ENCODE measurements at places on chromosomes 3 and 15. TPM values are rescaled to one million over a fixed set of nuclear protein-coding genes. Genes with fewer than 3 reads are reported as not detected.
A peak's percentile ranks its signal among the peaks of the same experiment; 100 is the strongest.

DNA sequence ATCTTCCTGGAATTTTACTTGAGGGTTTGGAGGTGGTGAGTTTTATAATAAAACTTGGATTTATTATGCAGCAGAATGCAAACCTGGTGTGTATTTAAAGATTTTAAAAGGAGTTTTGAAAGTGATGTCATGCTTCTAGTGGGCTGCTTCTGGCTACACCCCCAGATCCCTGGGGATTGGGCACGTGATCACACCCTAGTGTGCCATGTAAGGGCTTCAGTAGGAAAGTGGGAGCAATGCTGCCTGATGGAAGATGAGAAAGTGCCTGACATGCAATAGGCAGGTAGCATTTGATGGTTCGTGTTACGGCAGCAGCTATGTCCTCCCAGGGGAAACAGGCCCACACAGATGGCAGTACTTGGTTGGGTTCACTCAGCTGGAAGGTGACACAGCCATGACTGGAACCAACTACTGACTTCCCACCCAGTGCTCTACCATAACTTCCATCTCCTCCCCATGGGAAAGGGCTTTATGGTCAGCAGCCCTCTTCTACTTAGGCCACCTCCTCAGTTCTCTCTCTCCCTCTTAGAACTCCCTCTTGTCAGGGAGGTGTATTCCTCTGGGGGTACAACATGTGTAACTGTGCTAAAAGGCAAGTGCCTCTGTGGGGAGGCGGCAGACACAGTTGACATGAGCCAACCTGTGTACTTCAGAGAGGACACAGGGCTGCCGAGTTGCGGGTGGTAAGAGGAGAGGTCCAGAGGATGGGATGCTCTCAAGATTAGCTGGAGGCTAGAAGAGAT is 5.6 kb downstream of the ITPKA start:
- H3K4me3 ChIP-seq: no peak overlapping the region
- DNase-seq: no peak
- H3K4me1 ChIP-seq: peaks cover 5% of the 10 kb centered on the region
- H3K27ac ChIP-seq: no peak overlapping the region
- no peaks in the 10 kb centered on the region for H3K36me3 ChIP-seq

Gene XCR1
- not detected for total RNA-seq

Gene RAF1
- 123 TPM for total RNA-seq

GRCh38 chr15:42373274-42373673 is 14.0 kb downstream of the CAPN3 start:
- no peak for DNase-seq
- no peaks in the 10 kb centered on the region for H3K36me3 ChIP-seq
- H3K27me3 ChIP-seq: no peaks in the 10 kb centered on the region
- H3K4me1 ChIP-seq: no peaks in the 10 kb centered on the region
- no peak overlapping the region for H3K4me3 ChIP-seq

Gene TARS3
- 18.1 TPM for total RNA-seq

DNA sequence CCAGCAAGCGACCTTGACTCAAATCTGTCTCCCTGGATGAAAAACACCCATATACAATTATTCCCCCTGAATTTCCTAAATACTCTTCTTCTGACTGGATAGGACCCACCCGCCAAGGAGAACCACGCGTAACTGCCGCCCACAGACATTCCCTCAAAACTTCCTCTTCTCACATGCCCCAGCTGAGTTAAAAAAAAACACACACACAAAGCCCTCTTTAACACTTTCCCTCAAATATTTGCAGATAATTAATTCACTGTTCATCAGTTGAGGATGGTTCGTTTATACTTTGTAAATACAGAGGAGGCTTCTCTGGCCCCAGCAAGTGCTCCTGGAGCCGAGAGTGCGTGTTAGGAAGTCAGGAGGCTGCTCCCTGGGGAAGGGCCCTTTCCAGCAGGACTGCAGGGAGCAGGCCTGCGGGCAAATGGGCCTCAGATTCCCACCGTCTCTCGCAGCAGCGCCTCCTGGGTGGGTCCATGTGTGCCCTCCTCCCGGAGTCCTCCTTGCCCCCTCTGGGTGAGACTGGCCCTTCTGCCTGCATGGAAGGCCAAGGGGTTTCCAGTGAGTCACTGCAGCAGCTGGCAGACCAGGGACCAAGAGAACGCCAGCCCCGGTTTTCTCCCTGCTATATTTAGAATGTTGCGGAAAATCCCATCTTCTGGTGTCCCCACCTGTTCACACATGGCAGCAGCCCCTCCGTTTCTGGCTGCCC is 46.8 kb downstream of the MGLL start:
- peaks cover 49% of the 10 kb centered on the region for H3K4me1 ChIP-seq
- peaks cover 4% of the 10 kb centered on the region for H3K36me3 ChIP-seq
- peak overlapping the region; percentile 2 for H3K4me3 ChIP-seq
- H3K27me3 ChIP-seq: no peaks in the 10 kb centered on the region
- peak overlapping the region; percentile 86 for H3K27ac ChIP-seq
- DNase-seq: peak; percentile 14

DNA sequence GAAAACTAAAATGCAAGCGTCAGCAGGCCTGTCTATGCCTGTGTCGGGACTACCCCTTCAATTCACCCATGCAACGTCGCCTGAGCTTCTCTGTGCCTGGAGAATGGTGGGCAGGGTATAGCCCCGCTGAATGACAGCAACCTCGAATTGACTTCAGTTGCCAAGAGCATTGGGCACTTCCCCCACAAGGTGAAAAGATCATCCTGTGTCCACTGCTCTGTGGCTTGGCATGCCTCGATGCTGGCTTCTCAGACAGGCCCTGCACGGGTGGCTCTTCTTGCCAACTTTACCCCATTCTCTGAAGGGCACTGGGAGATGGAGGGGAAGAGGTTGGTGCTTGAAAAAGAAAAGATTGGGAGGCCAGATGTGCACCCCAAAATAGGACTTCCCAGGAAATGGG is 3.3 kb downstream of the SLC6A1 start:
- no peaks in the 10 kb centered on the region for H3K36me3 ChIP-seq
- H3K27me3 ChIP-seq: peaks cover 80% of the 10 kb centered on the region
- peaks cover 13% of the 10 kb centered on the region for H3K4me1 ChIP-seq
- no peak for DNase-seq
- H3K4me3 ChIP-seq: no peak overlapping the region

Gene PRRT3
- 5.7 TPM for total RNA-seq

GRCh38 chr3:187368251-187369088 is at the start of gene RTP4:
Gene RTP4, plus strand, starts transcription at chr3:187368385. Its CDS starts 57 bp downstream, at chr3:187368442.
- no peak within 1 kb of the TSS for H3K4me3 ChIP-seq
- H3K4me1 ChIP-seq: no peaks in the 10 kb centered on the region
- no peak for DNase-seq
- H3K27ac ChIP-seq: peak within 1 kb of the TSS; percentile 47

Gene TEX9
- 21.3 TPM for total RNA-seq

GRCh38 chr3:114057011-114057347 is 442 bp downstream of the QTRT2 start:
- H3K4me3 ChIP-seq: peak overlapping the region; percentile 94
- DNase-seq: no peak
- peaks cover 32% of the 10 kb centered on the region for H3K4me1 ChIP-seq
- H3K36me3 ChIP-seq: no peaks in the 10 kb centered on the region
- no peaks in the 10 kb centered on the region for H3K27me3 ChIP-seq

- no peak overlapping the region for H3K27ac ChIP-seq
- peaks cover 6% of the 10 kb centered on the region for H3K36me3 ChIP-seq
- no peak for DNase-seq
- no peaks in the 10 kb centered on the region for H3K4me1 ChIP-seq
- no peaks in the 10 kb centered on the region for H3K27me3 ChIP-seq
These were observed 38.5 kb downstream of the B3GNT5 start for GRCh38 chr3:183291497-183292031.

DNA sequence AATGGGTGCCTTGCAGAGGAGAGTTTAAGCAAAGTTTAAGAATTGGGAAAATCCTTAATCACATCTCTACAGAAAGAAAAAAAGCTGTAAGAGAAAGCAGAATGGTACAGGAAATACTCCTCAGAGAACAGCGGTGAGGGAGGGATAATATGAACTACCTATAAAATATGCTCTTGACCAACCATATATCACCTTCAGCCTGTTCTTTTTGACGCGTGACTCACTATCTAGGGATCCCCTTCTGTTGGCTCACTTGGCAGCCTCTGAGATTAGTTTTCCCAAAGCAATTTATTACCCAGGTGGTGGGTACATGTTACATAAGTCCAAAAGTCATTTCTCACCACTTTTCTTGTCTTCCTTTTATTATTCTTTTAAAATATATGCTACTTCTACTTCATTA is 97.7 kb downstream of the CNTN6 start:
- no peak overlapping the region for H3K4me3 ChIP-seq
- H3K4me1 ChIP-seq: no peaks in the 10 kb centered on the region
- DNase-seq: no peak
- no peaks in the 10 kb centered on the region for H3K27me3 ChIP-seq
- H3K27ac ChIP-seq: no peak overlapping the region
- no peaks in the 10 kb centered on the region for H3K36me3 ChIP-seq

DNA sequence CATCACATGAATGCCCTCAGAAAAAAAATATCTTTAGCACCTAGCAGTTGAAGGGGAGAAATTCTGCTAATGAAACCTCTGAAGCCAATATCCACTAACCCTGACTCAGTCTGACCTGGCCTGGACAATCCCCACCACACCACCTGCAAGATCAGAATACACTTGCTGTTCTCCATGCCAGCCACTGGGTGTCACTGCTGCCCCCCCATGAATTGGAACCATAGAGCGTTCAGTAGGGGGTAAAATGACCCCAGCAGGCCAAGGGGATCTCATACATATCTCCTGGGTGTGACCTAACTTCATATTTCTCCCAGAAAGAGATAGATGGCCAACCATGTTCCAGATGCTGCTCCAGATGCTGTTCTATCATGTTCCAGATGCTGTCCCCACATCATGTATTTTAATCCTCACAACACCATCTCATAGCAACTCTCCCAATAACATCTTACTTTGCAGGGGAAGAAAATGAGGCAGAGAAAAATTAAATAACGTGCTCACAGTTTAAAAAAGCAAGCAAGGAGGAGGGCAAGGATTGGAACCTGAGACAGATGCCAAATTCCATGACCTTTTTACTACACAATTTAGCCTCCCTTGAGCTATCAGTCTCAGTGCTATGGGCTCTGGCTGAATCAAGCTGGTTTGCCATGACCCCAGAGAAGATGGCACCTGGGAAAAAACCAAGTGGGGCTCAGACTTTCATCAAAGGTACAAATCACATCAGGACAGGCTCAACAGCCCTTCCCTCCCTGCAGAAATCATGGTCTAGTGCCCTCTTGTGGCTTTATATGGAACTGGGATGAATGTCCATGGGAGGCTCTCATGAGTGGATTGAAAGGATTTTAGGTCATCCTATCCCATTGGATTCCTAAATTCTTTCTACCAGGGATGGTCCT is 12.4 kb downstream of the NTRK3 start:
- no peak overlapping the region for H3K4me3 ChIP-seq
- H3K27me3 ChIP-seq: peaks cover 14% of the 10 kb centered on the region
- H3K27ac ChIP-seq: no peak overlapping the region
- peaks cover 10% of the 10 kb centered on the region for H3K4me1 ChIP-seq

- no peak overlapping the region for H3K27ac ChIP-seq
- DNase-seq: no peak
- H3K4me1 ChIP-seq: no peaks in the 10 kb centered on the region
- H3K4me3 ChIP-seq: no peak overlapping the region
These were observed 140.2 kb downstream of the ITPR1 start for GRCh38 chr3:4633078-4634004.

GRCh38 chr15:96307856-96308394 is 22.6 kb upstream of the NR2F2 start:
- H3K27me3 ChIP-seq: no peaks in the 10 kb centered on the region
- no peak overlapping the region for H3K4me3 ChIP-seq
- H3K4me1 ChIP-seq: peaks cover 19% of the 10 kb centered on the region
- H3K27ac ChIP-seq: no peak overlapping the region
- peaks cover 21% of the 10 kb centered on the region for H3K36me3 ChIP-seq
- no peak for DNase-seq

Gene AHSG
- not detected for total RNA-seq

DNA sequence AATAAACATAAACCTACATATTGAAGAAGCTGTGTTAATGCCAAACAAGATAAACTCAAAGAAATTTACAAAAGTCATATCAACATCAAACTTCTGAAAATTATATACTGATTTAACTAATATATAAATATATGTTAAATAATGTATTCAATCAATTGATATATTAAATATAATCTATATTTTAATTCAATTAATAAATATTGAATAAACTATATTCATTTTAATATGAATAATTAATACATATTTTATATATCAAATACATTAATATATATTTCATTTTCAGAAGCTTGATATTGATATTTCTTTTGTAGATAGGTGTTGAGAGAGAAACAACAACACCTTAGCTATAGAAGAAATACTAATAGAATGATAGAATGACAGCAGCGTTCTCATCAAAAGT is 768.1 kb downstream of the MECOM start:
- H3K27me3 ChIP-seq: no peaks in the 10 kb centered on the region
- no peak overlapping the region for H3K4me3 ChIP-seq

DNA sequence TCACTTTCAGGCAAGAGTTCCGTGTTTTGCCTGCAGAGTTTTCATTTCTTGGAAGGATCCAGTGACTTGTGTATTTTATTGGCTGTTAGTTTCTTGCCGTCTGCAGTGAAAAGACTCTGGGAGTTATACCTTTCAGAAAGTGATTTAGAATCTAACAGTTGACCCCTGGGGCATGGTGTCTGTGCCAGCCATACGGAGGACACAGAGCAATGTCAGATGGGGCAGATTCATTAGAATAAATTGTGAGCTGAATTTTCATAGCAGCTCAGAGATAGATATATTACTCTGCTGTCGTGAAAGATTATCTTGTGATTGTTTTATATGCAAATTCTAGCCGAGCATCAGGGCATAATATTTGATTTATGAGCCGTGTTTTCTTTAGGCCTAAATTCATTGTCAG is 131.6 kb downstream of the SV2B start:
- no peak for DNase-seq
- H3K4me1 ChIP-seq: no peaks in the 10 kb centered on the region
- no peak overlapping the region for H3K27ac ChIP-seq

DNA sequence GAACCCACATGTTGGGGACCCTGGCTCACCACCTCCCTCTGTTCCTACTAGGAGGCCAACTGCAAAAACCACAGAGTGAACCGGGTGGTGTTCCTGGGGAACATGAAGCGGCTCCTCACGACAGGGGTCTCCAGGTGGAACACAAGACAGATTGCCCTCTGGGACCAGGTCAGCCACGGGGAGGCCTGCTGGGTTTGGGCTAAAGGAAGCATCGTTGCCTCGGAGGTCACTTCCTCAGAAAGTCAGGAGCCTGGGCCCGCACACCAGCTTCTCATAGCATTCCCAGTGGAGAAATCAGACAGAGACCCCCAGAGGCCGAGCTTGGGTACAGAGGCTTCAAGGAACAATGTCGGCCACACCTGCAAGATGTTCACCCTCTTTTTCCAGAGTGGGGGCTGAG is 106.8 kb downstream of the ANP32A start:
- no peak overlapping the region for H3K4me3 ChIP-seq
- DNase-seq: no peak
- H3K27me3 ChIP-seq: no peaks in the 10 kb centered on the region
- peaks cover 7% of the 10 kb centered on the region for H3K36me3 ChIP-seq
